ENCODE measurements at places on chromosomes 5 and 9.

GRCh38 chr5:92513067-92513466, 1068.0 kb downstream of the NR2F1-AS1 start:
- no peak for DNase-seq

DNA sequence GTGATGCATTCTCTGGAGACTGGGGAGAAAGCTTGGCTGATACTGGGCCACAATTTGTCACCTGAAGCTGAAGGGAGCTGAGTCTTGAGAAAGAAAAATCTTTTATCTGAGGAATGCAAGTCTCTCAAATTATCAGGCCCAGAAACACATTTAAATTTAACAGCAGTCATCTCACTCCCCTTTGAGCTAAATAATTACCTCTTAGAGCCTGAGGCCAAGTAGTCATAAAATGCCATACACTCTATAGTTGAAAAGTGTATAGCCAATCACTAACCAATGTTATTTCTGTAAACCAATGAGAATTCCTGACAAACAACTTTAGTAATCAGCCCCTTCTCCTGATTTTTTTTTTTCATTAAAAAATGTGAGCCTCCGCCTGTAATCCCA, 32.7 kb upstream of the DAPK1 start:
- no peak for DNase-seq

- no peak for DNase-seq
These were observed 6.3 kb downstream of the STC2 start for GRCh38 chr5:173321886-173322285.

DNA sequence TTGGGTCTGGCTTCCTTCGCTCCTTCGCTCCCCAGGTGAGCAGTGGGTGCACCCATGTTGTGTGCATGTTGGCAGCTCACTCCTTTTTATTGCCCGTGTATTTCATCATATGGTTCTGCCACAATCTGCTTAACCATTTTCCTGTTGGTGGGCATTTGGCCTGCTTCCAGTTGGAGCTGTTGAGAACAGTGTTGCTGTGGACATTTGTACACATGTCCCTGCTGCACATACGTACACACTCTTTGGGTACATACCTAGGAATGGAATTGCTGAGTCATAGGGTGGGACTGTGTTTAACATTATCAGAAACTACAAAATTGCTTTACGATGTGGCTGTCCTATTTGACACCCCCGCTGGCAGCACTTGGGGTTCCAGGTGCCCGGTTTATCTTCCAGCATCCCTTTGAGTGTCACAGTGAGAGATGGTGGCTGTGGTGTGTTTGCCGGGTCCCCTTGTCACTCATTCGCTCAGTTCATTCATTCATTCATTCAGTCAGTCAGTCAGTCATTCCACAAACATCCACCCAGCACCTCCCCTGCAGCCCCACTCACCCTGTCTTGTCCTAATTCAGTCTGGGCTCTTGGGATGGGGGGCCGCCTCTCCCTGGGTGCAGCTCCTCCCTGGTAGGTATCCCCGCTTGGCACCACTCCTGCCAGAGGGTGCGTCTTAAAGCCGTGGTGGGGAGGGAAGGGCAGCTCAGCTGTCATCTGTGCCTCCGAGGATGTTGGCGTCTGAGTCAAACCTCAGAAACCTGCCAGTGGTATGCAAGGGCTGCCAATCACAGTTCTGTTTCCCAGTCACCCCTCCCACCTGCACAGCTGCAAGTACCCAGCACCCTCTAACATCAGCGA, 7.9 kb upstream of the FIBCD1 start:
- DNase-seq: peak; percentile 48

- no peak for DNase-seq
These were observed 26.0 kb downstream of the TMEM174 start for GRCh38 chr5:73198833-73199592.

- no peak for DNase-seq
These were observed 14.6 kb upstream of the PRR16 start for GRCh38 chr5:120449501-120449900.

- DNase-seq: no peak
These were observed 8.8 kb downstream of the GARNL3 start for GRCh38 chr9:127273326-127273725.

DNA sequence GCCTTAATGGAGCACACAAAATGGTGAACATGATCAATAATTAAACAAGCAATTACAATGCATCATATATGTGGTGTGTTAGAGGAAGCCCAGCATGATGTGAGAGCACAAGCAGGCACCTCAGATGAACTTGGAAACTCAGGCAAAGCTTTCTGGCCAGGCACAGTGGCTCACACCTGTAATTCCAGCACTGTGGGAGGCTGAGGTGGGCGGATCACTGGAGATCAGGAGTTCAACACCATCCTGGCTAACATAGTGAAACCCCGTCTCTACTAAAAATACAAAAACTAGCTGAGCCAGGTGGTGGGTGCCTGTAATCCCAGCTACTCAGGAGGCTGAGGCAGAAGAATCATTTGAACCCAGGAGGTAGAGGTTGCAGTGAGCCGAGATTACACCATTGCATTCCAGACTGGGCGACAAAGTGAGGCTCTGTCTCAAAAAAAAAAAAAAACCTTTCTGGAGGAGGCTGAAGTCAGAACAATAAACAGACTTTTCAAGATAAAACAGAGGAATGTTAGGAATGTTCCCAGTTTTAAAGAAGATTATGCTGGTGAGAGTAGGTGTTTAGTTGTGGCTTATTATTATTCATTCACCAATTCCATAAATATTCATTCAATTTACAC, 159.4 kb downstream of the CEMIP2 start:
- DNase-seq: no peak

DNA sequence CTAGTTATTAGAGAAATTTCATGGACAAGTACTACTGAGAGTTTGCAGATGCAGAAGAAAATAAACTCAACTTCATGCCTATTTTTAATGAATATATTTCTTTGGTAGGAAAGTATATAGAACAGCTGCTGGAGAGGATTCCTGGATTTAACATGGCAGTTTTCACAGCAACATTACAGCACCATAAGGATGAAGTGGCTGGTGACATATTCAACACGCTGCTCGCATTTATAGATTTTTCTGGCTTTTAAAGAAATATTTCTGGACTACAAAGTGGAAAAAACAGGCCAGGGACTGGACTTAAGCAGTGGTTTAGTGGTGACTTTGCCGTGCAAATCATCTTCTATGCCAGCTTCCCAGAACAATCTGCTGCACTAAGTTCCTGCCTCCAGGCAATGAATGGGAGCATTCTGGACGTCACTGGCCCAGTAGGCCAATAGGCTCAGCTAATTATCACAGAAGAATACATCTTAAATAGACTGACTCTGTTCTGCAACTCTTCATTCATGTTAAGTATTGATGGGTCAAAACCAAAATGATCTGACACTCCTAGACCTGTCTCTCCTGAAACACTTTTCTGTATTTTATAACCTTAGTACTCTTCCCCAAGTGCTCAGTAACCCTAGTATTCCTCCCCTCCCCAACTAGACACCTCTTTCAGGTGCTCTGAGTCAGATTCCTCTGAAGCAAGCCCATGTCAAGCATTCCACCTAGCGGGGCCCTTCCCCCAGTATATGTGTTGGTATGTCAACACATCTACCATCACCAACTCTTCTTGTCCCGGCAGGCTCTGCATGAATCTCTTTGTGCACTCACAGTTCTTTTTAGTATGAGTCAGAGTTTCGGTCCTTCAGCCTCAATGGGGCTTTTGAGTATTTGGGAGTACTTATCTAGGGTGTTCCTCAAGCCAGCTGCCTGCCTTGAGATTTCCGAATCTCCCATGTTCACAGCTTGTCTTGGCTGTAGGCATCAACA, 625.5 kb downstream of the CHSY3 start:
- DNase-seq: no peak

- no peak for DNase-seq
These were observed 283.3 kb downstream of the TMEM167A start for GRCh38 chr5:82793808-82794419.

GRCh38 chr5:82812575-82812974, 264.6 kb downstream of the TMEM167A start:
- no peak for DNase-seq

- DNase-seq: peak; percentile 24
These were observed 68.7 kb upstream of the FSTL4 start for GRCh38 chr5:133680830-133681565.

GRCh38 chr9:95080961-95081647, 236.4 kb downstream of the FANCC start:
- DNase-seq: no peak

- no peak for DNase-seq
These were observed 52.8 kb downstream of the ARL15 start for GRCh38 chr5:54257366-54258118.

DNA sequence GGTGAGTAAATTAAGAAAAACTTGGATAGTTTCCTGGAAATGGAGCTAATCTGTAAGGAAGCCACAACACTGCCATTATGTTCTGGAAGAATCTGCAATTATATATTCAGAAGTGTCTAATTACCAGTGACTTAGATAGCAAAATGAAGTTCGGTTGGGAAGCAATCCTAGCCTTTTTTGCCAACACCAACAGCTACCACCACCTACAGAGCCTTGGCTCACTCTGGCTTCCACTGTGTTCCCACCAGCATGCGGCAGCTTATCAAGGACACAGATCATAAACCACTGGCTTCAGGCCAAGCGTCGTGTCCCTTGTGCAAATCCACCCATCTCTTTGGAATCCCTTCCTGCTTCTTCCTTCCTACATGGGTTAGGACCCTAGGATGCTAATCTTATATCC, 118.0 kb upstream of the PCA3 start:
- DNase-seq: no peak

GRCh38 chr9:14180960-14181537, 132.9 kb downstream of the NFIB start:
- DNase-seq: no peak

DNA sequence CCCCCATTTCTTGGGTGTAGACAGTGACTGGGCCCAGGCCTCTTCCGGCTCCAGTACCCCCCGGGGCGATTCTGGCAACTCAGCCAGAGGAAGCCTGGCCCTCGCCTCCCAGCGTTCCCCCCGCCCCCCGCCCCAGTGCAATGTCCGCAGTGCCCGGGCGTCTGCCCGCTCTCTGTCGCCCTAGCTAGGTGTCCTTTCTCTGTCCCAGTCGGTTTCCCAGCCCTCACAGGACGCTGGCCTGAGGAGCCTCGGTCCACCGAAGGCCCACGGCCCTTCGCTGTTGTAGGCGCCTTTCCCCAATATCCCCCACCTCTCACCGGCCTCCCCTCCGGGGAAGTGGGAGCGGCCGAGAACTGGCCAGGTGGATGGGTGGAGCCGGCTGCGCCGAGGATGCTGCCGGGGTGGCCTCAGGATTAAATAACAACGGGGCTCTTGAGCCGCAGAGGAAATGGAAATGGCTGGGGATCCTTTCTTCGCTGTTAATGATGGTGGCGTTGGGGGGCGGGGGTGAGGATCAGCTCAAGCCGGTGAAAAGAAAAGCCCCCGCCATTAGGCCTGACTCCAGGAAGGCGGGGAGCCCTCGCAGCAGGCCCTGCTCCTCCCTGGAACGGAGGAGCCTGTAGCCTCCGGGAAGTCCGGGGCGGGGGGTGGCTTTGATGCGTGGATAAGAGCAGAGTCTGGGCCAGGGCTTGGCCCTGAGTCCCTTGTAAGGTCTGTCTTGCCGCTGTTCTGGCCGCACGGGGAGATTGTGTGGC, 1.1 kb upstream of the SPRY4 start:
- no peak for DNase-seq

- no peak for DNase-seq
These were observed 18.4 kb upstream of the RARS1 start for GRCh38 chr5:168467755-168468330.

GRCh38 chr5:59115345-59115744, 532.5 kb downstream of the RAB3C start:
- no peak for DNase-seq

- DNase-seq: no peak
These were observed 1270.1 kb upstream of the ACO1 start for GRCh38 chr9:31114346-31114745.

- no peak for DNase-seq
These were observed 107.7 kb upstream of the VCAN start for GRCh38 chr5:83363886-83364275.

DNA sequence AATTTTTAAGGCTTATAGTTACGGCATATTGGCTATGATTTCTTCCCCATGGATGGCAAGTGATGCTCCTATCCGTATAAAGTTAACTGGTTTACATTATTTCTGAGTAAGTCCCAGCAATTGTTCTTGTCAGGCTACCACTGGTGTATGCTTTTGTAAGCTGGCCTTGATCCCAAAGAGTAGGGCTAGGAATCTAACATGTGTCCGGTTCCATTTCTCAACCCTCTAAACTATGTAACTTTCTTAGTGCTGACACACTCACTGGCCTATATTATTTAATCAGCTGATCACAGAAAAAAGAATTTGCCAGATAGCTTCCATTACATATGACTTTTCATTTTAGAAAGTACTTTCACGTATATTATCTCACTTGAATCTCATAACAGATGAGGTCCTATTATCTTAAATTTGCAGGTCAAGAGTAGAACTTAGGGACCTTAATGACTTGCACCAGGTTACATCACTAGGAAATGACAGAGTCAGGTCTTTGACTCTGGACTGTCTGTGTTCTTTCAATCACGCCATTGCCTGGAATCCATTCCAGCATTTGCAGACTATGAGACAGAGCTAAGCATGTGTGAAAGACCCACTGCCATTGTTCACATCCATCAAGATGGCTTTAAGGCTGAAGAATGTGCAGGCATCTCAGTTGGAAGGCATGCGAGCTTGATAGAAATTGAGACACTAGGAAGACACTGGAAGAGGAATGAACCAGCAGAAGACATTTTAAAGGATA, 362.9 kb downstream of the ARRDC3 start:
- no peak for DNase-seq

- no peak for DNase-seq
These were observed 148.2 kb upstream of the RAI14 start for GRCh38 chr5:34507933-34508332.

DNA sequence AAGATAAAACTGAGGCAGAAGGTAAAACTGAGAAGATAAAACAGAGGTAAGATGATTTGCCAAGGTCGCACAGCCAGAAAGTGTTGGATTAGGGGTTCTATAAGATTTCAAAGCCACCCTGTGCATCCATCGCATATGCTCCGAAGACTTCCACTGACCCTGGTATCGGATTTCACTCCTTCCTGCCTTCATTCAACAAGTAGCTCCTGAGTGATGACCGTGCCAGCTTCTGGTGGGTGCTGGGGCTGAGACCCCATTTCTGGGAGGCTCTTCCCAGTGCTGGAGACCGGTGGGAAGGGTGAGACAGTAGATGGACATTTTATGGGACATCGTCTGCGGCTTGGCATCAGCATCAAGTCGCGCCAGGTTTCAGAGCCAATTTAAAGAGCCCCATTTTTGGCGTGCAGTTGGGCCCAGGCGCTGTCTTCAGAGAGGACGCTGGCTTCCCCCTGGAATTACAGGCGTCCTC, 53.7 kb upstream of the DAB2IP start:
- DNase-seq: no peak

DNA sequence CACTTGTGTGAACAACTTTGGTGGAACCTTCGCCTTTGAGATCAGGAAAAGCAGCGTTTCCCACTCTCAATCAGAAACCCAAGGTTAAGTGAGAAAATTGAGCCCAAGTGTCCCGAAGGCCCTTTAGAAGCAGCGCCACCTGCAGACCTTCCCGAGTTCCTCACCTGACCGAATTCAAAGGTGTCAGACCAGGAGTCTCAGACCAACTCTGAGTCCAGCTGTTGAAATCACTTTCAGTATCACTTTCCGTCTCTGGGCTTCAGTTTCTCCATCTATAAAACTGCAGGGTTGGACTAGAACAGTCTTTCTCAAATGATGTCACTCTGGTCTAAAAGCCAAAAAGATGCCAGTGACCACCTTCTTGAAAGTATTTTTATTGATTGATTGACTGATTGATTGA, 31.7 kb upstream of the GRHPR start:
- DNase-seq: no peak
